Activated naive CD4-positive, alpha-beta T cell (primary cell): ENCODE measurements at places on chromosomes 7 and 10.

DNA sequence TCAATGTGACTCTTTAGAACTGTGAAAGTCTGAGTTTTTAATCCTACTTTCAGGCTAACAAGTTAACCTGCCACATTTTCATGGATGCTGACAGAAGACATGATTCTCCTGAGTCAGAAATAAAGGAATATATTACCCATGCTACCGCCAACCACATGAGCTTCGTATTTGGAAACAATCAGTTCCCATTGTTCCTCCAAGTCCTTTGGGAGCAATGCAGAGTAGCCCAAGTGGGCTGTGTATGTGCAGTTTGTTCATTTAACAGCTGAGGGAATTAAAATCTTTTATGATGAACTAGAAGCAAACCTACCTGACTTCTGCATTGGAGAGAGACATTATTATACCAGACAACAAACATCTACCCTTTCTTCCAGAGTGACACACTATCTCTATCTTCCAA lies 169.3 kb upstream of the BET1 start:
- no peak for DNase-seq

GRCh38 chr7:74069086-74069541 lies 14.5 kb upstream of the LIMK1 start:
- no peak for DNase-seq

DNA sequence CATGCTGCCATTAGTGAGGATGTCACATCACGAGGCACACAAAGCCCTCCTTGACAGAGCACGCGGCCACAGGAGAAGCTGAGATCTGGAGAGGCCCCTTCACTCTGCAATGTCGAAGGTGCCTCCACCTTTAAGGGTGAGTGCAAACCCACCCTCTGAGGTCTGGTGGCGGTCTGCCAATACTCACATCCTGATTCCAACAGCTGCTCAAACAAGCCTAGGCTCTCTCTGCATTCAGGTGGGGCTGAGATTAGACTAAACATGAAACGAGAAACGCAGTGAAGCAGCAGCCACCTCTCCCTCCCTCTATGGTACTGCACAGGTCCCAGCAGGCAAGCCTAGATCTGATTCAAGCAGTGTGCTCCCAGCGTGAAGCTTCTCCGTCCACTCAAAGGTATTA lies 151.8 kb downstream of the TCERG1L start:
- no peak for DNase-seq

- DNase-seq: no peak
These were observed 19.4 kb upstream of the LRRN3 start for GRCh38 chr7:111071556-111071955.

DNA sequence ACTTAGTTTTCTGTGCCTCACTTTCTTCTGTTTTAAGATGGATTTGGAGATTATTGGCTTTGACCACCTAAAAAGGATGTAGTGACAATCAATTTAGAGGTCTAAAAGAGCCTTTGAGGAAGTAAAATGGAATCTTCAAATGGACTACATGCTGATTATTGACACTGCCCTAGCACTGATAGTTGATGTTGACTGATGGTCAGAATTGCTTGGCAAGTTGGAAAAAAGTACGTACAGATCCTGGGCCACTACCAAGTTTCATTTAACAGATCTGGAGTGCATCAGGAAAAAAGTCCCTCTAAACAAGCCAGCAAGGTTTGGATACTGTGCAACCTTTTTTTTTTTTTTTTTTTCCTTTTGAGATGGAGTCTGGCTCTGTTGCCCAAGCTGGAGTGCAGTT lies 81.1 kb downstream of the TCF7L2 start:
- DNase-seq: no peak

GRCh38 chr7:149824301-149824741 lies 13.9 kb upstream of the ZNF862 start:
- DNase-seq: no peak

DNA sequence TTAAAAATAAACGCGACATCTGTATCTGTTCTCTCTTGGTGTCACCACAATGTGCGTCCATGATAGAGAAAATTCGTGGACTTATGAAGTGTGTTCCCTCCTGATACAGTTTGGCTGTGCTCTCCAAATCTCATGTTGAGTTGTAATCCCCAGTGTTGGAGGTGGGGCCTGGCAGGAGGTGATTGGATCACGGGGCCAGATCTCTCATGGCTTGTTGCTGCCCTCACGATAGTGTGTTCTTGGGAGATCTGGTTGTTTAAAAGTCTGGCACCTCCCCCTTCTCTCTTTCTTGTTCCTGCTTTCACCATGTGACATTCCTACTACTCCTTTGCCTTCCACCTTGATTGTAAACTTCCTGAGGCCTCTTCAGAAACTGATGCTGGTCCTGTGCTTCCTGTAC lies 229.4 kb upstream of the MYO3A start:
- no peak for DNase-seq

DNA sequence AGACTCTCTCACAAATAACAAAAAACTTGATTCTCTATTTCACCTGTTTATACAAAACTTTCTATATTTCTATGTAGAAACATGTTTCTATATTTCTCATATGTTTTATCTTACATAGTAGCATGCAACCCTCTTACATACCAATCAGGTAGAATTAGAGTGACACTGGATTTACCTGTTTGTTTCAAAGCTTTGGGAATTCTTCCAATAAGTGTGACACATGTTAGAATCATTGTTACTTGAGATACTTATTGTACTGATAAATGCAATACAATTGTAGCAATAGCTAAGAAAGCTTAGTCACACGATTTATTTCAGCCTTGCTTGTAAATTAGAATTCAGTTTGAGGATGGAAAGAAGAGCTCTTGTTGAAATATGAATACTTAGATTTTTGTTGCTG lies 4.9 kb downstream of the HYAL4 start:
- no peak for DNase-seq

GRCh38 chr7:31683445-31684225 lies 3.4 kb upstream of the PPP1R17 start:
- no peak for DNase-seq

DNA sequence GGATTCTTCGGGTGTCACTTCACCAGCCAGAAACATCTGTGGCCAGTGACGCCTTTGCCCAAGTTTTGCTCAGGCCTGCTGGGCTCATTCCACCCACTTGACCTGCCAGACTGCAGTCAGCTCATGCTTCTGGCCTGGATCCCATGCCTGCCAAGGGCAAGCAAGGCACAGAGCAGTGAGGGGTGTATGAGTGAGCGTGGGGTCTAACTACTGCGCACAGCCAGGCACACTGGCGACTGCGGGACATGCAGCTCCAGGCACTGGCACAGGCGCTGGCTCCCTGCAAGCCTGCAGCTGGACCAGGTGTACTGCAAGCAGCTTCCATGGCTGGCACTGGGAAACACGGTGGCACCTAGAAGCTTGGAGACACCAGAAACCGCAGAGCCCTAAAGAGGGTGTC lies 80.1 kb downstream of the MTERF1 start:
- no peak for DNase-seq

DNA sequence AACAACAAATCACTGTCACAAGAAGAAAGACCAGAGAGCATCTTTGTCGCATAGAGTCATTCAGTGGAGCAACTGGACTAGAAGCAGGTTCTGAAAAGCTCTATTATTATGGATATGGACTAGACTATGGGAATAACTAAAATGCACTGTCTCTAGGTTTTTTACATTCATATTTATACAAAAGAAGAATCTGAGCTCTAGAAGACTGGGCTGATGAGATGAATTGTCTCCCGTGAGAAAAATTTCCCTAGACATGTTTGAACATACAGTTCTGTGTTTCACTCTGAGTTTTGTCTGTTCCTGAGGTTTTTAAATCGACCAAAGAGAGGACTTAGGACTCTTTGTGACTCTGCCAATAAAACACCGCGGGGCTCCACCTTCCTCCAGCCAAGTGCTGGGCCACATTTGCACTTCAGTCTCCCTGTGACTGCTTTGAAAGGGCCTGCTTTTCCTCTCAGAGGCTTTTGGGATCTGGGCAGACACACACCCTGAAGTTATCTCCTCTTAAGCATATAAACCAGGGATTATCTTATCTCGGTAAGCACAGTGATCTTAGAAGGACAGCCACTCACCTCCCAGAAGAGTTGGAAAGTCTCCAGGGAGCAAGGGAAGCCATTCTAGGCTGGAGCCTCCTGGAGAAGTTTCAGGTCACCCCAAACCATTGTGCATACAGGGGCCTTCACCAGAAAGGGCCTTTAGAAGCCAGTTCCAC lies 101.0 kb upstream of the JCAD start:
- no peak for DNase-seq

- DNase-seq: no peak
These were observed 116.6 kb downstream of the PTPN20 start for GRCh38 chr10:47027784-47028260.
